ENCODE measurements at places on chromosomes 7 and 10. TPM values are rescaled to one million over a fixed set of nuclear protein-coding genes. Genes with fewer than 3 reads are reported as not detected.

GRCh38 chr10:24542314-24543270 lies 181.1 kb downstream of the ARHGAP21 start:
- DNase-seq = no peak

DNA sequence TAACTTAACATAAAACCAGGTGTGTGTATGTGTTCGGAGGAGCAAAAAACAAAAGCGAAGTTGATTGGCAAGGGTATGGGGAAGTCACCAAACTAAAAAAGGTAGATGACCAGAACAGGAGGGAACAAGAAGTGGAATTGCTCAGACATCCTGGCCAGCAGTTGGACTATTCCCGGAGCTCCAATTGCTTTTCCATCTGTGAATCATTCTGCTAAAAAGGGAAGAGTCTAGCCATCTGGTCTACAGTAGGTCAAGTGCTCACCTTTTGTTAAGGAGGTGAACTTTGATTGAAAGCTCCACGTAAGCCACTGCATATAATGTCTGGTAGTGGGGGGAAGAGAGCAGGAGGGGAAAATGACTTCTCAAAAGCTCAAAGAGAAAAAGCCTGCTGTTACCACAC lies 50.0 kb upstream of the BET1 start:
- no peak for DNase-seq

ZNF722 gene
- not detected for polyA plus RNA-seq

TMEM196 gene
- not detected for polyA plus RNA-seq

DNA sequence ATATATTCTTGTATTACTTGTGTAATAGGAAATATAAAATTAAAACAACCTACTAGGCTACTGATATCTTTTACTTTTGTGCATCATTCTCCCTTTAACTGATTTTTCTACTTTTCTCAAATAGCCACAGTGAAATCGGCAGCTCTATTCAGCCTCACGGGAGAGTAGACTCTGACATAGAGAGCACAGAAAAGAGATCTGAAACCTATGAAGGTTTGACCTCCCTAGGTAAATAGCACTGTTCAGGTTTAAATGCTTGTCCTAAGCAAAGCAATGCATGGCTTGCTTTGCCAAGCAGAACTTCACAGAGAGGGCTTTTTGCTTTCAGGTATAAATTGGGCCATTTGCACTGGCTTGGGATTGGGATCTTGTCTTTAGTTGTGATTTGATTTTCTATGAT lies 53.1 kb downstream of the ACADSB start:
- no peak for DNase-seq

GRCh38 chr7:37538945-37539344 lies 90.3 kb upstream of the ELMO1 start:
- no peak for DNase-seq

NCOA4 gene
- polyA plus RNA-seq = 139 TPM

- no peak for DNase-seq
These were observed 213.3 kb downstream of the MDFIC start for GRCh38 chr7:115135146-115135545.

Measured in AG04450 (cell line).